ENCODE measurements at places on chromosomes 11 and 22. TPM values are rescaled to one million over a fixed set of nuclear protein-coding genes. Genes with fewer than 3 reads are reported as not detected.

OR9Q1 gene
- total RNA-seq = not detected

CCDC116 gene
- total RNA-seq = not detected

DNA sequence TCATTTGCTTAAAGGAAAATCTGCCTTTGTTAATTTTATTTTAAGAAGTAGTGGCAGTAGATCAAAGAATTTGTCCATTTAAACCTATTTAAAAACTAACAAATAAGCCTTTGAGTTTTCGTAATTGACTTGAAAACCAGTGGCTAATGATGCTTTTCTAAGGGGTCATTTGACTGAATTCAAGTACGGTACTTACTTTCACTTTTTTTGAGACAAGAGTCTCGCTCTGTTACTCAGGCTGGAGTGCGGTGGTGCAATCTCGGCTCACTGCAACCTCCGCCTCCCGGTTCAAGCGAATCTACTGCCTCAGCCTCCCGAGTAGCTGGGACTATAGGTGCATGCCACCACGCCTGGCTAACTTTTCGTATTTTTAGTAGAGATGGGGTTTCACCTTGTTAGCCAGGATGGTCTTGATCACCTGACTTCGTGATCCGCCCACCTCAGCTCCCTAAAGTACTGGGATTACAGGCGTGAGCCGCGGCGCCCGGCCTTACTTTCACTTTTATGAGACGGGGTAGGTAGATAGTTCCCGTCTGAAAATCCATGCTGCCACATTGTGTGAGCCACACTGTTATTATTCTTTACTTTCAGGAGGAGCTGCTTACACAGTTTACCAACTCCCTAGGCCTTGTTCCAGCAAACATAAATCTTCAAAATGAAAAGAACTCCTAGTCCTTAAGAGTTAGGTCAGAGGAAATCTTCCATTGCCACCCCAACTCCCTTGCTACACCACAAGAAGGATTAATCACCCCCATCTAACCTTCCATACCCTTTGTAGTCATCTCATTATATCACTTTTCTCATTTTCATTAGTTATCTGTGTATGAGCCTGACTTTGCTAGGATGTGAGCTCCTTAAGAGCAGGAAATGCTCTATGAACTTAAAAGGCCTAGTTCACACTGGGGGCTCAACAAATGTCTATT is 926.6 kb upstream of the CCDC90B start:
- DNase-seq = no peak

DNA sequence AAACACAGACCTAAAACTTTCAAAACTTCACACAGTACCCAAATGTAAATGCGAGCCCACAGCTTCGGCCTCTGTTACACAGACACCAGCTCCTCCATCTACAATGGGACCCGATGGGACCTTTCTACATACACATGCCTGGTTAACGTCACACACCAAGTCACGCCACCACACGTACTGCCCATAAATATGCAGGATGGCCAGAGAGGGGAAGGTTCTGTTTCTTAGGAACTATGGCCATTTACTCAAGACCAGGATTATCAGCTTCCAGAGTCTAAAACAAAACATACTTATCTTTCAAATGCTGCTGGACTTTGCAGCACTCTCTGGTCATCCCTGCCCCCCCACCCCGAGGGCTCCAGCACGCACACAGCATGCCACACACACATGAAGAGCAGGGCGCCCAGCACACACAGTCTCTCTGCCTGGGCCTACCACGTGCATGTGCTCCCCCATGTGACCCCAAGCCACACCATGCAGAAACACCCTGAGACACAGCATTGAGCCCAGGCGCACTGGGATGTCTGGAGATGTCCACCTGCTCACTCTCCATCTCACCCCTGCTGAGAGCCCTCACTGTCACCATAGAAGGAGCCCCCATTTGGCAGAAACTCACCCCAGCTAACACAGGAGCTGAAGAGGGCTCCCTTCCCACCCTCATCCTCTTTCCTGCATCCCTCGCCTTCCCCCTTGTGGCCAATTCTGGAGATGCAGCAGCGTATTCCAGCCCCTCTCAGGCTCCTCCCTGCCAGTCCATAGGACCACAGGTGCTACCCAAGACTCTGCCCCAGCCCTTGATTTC is 61.8 kb downstream of the SLC22A12 start:
- peak; percentile 88 for DNase-seq

DNA sequence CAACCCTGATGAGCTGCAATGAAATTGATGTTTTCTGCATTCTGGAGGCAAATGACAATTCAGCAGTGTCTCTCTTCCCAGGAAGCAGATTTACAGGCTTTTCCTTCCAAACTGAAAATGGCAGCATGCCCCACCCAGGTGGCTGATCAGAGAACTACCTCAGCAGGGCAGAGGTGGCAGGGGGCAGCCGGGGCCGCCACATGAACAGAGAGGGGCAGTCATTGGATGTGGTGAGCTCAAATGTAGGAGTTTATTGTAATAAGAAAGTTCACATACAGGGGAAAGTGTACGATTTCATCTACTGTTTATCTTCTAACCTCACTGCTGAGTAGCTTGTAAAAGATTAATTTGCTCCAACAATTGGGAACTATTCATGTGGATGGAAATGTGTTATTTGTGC is 15.7 kb upstream of the PARVA start:
- no peak for DNase-seq

DNA sequence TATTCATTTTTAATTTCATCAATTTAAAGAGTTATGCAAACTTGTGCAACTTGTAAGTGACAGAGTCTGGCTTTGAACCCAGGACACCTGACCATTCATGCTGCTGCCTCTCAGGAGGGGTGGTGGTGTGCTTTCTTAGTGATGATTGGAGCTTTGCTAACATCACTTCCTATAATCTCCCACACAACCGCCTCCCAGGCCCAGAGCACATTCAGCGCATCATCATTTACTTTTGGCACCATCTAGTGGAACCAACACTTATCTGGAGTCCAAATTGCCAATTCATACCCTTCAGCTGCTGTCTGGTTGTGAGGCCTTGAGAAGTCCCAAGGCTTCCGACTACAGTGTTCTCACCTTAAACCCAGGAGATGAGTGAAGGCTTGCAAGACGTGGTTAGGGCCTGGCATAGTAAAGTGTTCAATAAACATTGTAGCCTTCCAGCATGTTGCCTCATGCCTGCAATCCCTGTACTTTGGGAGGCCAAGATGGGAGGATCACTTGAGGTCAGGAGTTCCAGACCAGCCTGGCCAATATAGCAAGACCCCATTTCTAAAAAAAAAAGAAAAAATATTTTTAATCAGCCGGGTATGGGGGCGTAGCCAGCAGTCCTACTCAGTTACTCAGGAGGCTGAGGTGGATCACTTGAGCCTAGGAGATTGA is 1.1 kb upstream of the TTLL1 start:
- DNase-seq = no peak

DNA sequence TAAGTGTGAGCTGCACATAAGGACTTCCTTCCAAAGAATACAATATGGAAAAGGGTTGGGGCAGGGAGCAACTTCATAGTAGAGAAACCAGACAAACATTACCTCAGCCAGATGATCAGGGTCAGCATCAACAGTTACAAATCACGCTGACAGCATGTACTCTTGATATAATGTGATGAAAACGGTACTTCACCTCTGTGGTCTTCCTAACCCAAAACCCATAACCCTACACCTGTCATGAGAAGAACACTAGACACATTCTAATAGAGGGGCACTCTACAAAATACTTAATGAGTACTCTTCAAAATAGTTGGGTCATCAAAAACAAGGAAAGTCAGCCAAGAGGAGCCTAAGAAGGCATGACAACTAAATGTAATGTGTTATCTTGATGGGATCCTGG is 43.9 kb downstream of the RRAS2 start:
- no peak for DNase-seq

DNA sequence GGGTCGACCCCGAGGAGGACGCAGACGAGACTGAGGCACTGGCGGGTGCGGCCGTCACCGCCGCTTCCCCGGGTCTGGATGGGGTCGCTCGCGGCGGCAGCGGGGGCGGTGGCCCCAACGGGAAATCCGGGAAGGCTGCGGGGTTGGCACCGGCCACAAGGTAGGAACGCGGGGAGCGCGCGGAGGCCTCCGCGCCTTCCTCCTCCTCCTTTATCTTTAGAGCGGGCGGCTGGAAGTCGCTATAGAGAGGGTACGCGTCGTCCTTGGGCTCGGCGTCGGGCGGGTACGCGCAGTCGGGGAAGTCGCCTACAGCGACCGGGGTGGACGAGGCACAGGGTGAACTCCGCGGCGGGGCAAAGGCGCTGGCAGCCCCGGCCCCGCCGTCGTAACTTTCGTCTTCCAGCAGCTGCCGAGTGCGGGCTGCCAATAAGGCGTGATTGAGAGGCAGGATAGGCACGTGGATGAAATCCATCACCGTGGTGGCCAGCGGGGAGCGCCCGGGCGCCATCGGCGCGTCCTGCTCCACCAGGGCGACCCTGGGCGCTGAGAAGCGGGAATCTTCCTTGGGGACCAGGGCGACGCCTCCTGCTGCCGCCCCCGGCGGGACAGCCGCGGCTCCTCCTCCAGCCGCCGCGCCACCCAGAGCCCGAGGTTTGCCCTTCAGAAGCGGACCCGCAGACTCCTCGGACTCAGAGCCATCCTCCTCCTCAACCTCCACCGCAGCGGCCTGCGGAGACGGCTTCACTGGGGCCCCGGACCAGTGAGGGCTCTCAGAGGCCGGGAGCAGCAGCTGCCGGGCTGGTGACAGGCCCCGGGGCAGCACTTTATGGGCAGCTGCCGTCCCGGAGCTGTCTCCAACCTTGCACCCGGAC is 1.7 kb downstream of the PGR start:
- peak; percentile 2 for DNase-seq

DEPDC7 gene
- total RNA-seq = 0.47 TPM

TAF10 gene
- 95.3 TPM for total RNA-seq

DNA sequence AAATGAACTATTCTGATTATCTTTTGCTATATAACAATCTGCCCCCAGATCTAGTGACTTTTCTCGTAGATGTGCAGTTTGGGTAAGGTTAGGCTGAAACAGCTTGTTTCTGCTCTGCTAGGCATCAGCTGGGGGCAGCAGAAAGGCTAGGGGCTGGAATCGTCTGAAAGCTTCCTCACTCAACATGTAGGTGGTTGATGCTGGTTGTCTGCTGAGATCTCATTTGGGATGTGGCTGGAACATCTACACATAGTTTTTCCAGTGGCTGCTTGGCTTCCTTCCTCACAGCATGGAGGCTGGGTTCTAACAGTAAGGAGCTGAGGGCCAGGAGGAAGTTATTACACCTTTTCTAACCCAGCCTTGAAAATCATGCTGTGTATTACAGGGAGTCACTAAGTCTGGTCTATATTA is 30.2 kb downstream of the USP47 start:
- no peak for DNase-seq

OR2AG2 gene
- not detected for total RNA-seq

TSSK2 gene
- not detected for total RNA-seq

GRCh38 chr11:61803889-61804647 is 11.4 kb downstream of the FEN1 start:
- no peak for DNase-seq

GRCh38 chr22:50199251-50199721 is 1.5 kb upstream of the SELENOO start:
- DNase-seq = no peak

DNA sequence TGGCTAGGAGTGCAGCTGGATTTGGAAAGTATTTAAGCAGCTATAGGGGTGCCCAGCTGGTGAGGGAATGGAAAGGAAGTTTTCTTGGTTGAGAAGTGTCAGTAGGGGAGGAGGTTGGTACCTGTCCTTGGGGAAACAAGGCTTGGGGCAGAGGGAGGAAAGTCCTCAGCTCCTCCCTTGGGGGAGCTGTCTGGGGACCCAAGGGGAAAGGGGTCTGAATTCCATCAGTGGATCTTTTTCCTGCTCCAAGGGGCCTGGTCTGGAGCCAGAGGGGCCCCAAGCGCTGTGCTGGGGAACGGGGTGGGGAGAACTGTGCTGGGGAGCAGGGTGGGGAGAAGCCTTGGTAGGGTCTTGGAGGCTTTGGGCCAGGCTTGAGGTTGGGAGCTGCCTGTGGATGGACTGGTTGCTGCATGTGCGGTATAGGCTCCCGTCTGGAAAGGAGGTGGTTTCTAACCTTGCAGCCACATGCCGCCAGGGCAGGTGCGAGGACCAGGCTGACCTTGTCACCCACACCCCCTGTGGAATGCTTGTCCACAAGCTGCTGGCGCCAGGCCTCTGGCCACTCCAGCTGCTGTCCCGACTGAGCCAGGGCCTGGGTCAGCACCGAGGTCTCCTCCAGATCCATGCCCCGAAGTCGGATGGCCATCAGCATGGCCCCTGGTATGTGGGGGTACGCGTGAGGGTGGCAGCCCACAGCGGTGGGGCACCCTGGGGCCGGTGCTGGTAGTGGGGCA is 963 bp downstream of the TYMP start:
- DNase-seq = no peak

DNA sequence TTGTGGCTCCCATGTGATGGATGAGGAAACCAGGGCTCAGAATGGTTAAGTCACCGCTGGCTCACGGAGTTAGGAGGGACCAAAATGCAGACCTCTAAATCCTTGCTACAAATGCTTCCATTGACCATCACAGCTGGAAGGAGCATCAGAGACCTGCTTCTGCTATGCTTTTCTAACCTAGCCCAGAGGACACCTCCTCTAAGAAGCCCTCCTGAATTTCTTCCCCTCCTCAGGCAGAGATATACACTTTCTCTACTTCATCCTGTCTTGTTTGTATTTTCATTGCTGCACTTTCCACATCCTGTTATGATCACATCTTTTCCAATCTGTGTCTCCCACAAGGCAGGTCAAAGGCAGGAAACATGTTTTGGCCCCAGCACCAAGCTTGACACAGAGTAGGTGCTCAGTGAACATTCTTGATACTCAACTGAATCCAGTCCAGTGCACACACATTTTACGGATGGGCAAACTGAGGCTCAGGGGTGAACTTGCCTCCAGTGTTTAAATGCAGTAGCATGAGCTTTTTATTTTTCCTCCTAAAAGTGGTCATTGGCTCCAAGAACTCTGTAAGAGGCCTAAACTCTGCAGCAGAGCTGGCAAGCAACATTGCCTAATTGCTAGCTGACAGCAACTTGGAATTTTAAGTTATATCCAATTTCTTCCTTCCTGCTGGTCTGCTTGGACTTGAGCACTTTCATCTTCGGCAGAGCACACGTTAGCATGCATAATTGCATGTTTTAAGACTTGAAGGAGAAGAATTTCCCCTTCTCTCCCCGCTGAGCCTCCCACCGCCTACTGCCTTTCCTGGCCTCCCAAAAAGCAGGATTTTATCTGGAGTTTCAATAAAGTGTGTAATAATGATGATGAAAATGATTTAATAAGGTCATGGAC is 12.7 kb downstream of the SCUBE1 start:
- no peak for DNase-seq

- no peak for DNase-seq
These were observed 8.0 kb upstream of the PDGFB start for GRCh38 chr22:39252461-39253434.

DNA sequence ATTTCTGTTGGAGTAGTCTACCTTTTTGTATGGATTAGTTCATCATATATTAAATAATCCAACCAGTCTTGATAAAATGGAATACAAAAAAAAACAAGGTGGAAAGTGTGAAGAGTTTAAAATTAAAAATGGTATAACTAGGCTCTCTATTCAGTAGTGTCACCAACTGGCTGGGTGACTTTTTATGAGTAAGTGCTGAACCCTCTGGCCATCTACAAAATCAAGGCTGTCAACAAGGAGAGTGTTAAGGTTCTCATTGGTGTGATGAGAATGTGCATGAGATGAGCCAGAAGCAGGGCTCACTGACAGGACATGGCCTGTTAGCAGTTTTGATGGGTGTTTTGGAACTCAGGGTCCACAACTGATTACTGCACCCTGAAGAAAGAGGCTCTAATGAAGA is 343.2 kb downstream of the AASDHPPT start:
- DNase-seq = no peak

TCIRG1 gene
- total RNA-seq = 295 TPM

GRCh38 chr11:83303316-83303715 is 17.1 kb upstream of the CCDC90B start:
- no peak for DNase-seq

GRCh38 chr11:2774173-2775082 is 74.6 kb upstream of the KCNQ1OT1 start:
- DNase-seq = no peak

TTC36 gene
- total RNA-seq = 0.52 TPM

Measured in activated naive CD4-positive, alpha-beta T cell treated with anti-CD3 and anti-CD28 coated beads, Interleukin-2, amount 50 U/mL, for 72 hours (primary cell).